Thymus (tissue), 14 donors: ENCODE measurements at places on chromosomes 4 and X.

GRCh38 chrX:48490661-48491060, 14.7 kb downstream of the FTSJ1 start:
- H3K4me3 ChIP-seq = no peak overlapping the region
- DNase-seq = no peak

DNA sequence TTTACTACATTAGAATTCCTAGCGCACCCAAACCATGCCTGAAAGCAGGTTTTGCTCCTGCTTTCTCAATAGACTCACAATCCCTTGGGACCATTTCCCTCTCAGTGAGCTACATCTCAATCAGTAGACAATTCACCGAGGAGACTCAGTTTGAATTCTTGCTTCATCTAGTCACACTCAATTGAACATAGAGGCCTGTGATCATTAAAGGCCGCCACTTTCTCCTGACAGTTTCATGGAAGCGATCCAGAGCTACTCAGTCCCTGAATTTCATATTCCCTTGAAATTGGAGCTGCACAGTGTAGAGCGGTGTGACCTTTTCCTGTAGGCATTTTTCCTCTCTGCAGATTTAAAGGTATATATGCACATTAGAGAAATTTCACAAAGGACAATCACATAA, 193.9 kb upstream of the SPOCK3 start:
- no peaks in the 10 kb centered on the region for H3K27me3 ChIP-seq
- no peaks in the 10 kb centered on the region for H3K36me3 ChIP-seq
- no peak overlapping the region for H3K27ac ChIP-seq
- H3K4me3 ChIP-seq = no peak overlapping the region
- no peak for DNase-seq

DNA sequence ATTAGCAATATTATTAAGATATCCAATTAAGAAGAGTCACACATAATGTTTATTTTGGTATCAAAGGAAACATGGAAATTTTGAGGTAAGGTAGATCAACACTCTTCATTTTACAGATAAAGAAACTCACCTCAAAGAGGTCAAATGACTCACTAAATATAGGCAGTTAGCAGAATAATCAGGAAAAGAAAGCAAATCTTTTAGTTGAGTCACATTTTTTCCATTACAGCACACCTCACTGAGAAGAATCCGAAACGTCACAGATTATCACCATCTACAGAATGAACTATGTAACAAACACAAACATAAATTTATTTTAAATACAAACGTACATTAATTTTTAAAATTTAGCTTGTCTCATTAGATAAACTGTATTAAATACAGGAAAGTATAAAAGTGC, 70.1 kb downstream of the TMEM47 start:
- H3K4me3 ChIP-seq = no peak overlapping the region
- no peaks in the 10 kb centered on the region for H3K36me3 ChIP-seq
- no peak for DNase-seq
- H3K27me3 ChIP-seq = no peaks in the 10 kb centered on the region
- H3K4me1 ChIP-seq = no peaks in the 10 kb centered on the region

DNA sequence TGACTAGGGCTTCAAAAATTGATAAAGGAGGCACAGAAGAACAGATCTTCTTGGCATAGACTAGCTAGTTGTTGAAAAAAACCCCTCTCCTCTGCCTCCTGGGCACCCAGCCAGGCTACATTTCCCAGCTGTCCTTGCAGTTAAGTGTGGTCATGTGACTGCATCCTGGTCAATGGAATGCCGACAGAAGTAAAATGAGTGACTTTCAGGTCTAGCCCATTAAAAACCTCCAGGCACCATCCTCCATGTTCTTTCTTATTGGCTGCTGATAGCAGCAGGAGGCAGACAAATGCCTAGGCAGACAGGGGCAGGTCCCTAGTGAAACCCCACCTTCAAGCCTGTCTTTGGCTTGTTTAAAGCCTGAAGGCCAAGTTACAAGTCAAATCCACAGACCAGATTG, 35.3 kb downstream of the ATXN3L start:
- no peak for DNase-seq
- no peaks in the 10 kb centered on the region for H3K4me1 ChIP-seq
- no peak overlapping the region for H3K4me3 ChIP-seq
- no peaks in the 10 kb centered on the region for H3K36me3 ChIP-seq

DNA sequence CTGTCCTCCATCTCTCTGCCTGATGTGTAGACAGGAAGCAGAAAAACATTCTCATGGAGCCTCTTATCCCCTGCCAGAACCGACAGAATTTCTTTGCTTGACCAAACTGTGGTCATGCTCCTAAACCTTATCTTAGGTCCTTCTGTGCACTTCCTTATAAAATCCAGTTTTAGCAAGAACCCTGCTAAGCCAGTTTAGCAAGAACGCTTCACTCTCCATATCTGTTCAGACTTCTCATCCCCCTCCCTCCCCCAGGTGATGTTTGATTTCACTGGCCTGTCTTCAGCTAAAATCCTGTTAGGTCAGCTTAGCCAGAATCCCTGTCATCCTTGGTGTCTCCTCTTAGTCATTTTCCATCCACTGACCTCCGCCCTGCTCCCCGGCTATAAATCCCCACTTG, 1130.9 kb upstream of the PRKX start:
- no peaks in the 10 kb centered on the region for H3K27me3 ChIP-seq
- DNase-seq = no peak
- no peaks in the 10 kb centered on the region for H3K36me3 ChIP-seq
- no peak overlapping the region for H3K4me3 ChIP-seq
- no peak overlapping the region for H3K27ac ChIP-seq
- H3K4me1 ChIP-seq = no peaks in the 10 kb centered on the region

DNA sequence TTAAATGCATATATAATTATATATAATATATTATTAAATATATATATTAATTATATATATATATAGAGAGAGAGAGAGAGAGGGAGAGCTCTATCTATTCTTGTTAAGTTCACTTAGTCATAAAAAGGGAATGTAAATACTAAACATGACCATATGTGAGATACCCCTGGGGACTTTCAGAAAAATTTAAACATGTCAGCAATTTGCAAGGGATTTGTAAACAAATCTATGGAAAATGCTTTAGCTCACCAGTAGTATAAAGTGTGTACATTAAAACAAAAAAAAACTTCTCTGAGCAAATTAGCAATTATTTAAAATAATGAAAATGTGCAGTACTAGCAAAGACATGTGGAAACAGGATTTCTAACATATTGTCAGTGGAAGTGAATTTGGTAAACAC, 1755.5 kb downstream of the PCDH19 start:
- H3K27me3 ChIP-seq = no peaks in the 10 kb centered on the region
- DNase-seq = no peak
- H3K36me3 ChIP-seq = no peaks in the 10 kb centered on the region
- no peaks in the 10 kb centered on the region for H3K4me1 ChIP-seq
- no peak overlapping the region for H3K4me3 ChIP-seq

DNA sequence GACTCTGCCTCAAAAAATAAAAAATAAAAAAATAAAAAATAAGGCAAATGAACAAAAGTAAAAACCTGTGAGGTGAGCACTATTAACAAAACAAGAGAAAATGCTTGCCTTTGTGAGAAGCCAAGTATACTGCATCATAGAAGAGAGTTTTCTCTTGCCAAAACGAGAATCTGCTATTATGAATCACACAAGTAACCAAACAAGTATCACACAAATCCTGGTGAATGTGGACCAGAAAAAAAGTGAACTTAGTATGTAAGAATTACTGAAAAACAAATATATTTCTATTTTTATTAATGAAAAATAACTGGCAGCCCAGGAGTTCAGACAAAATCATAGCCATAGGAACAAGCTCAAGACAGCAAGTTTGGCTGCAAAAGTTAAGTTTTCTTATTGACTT, 193.5 kb downstream of the PDGFC start:
- no peaks in the 10 kb centered on the region for H3K27me3 ChIP-seq
- H3K36me3 ChIP-seq = no peaks in the 10 kb centered on the region
- H3K4me1 ChIP-seq = no peaks in the 10 kb centered on the region
- H3K27ac ChIP-seq = no peak overlapping the region
- no peak for DNase-seq

DNA sequence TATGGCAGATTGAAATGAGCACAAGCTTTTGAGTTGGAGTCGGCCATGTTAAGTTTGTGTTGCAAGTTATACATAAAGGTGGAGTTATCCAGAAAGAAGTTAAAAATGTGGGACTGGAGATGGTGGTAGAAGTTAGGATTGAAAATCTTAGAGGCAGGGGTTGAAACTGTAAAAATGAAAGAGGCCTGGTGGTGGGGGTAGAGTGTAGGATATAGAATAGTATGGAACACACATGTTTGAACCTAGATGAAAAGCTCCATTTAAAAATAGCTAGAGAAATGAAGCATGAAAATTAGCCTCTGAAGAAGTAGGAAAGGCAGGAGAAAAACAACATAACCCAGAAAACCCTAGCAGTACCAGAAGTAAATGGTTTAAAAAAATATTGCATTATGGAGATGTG, 131.8 kb upstream of the ENPEP start:
- H3K27me3 ChIP-seq = no peaks in the 10 kb centered on the region
- DNase-seq = no peak
- no peaks in the 10 kb centered on the region for H3K36me3 ChIP-seq

DNA sequence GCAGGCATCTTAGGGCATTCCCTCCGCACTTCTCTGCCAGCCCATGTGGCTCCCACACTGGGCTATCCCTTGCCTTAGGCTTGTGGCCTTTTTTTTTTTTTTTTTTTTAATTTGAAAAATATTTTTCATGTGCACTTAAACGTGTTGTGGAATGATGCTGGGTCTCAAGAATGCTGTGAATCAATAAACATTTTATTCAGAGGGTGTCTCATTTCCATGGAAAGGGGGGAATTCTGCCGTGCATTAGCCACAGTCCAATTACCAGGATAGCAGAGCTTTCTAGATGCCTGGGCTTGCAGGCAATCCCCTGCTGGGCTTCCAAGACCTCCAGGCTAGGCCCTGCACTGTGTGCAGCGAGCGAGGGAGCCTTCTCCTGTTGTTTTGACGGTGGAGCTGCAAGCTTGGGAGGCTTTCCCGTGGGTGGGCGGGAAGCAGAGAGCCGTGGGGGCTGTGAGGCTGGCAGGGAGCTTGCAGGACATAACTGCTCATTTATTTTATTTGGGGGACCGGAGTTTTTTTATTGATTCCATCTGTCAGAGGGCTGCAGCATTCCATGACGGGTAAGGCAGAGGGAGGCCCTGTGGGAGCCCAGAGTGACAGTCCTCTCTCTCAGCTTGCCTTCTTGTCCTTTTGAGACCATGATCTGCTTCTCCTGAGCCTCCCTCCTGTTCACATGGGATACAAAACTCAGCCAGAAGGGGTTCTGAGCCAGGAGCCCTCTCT, 2.6 kb upstream of the CPZ start:
- no peak overlapping the region for H3K27ac ChIP-seq
- no peak overlapping the region for H3K4me3 ChIP-seq
- no peak for DNase-seq
- no peaks in the 10 kb centered on the region for H3K4me1 ChIP-seq
- no peaks in the 10 kb centered on the region for H3K36me3 ChIP-seq
- peaks cover 48% of the 10 kb centered on the region for H3K27me3 ChIP-seq

DNA sequence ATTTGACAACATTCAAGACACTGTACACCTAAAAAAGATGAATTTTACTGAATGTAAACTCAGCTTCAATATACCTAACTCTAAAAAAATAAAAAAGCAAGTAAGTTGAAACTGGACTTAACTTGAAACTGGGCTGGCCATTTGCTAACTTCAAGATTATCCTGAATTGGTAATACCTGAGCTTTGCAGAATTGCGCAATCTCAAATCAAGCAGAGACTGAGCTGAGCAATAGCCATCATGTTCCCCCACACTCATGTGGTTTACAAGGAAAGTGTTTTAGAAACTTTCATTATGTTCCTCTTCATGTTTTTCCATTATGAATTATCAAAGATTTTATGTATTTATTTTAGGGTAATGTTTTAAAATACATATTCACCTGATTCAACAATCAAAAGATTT, 38.7 kb downstream of the ANXA5 start:
- no peak for DNase-seq
- H3K27me3 ChIP-seq = no peaks in the 10 kb centered on the region
- H3K27ac ChIP-seq = no peak overlapping the region
- no peak overlapping the region for H3K4me3 ChIP-seq
- no peaks in the 10 kb centered on the region for H3K4me1 ChIP-seq

DNA sequence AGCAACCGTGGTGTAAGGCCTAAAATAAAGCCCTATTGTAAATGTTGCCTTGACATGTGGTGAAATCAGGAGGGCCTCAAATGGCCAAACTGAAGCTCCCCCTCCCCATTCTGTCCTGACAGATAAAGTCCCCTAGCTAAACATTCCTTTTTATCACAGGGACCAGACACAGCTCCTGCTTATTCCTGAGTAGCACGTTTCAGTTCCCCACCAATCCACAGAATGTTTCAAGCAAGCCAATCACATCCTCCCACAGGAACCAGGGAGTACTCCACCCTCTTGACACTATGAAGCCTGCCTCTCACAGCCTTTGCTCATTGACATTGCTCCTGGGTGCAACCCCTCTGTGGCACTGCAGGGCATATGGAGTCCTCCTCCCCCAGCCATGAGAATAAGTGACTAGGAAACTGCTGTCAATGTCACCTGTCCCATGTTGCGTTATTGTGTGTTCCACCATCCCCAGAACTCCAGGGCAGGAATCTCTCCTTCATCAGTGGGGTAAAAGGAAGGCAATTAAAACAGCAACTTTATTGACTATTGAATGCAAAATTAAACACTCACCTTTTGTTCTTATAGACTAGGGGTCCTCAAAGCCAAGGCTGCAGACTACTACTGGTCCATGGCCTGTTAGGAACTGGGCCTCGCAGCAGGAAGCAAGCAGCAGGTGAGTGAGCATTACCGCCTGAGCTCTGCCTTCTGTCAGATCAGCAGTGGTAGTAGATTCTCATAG, 128.1 kb downstream of the COL25A1 start:
- H3K4me1 ChIP-seq = no peaks in the 10 kb centered on the region
- no peak overlapping the region for H3K4me3 ChIP-seq
- H3K36me3 ChIP-seq = no peaks in the 10 kb centered on the region
- DNase-seq = no peak
- no peak overlapping the region for H3K27ac ChIP-seq

DNA sequence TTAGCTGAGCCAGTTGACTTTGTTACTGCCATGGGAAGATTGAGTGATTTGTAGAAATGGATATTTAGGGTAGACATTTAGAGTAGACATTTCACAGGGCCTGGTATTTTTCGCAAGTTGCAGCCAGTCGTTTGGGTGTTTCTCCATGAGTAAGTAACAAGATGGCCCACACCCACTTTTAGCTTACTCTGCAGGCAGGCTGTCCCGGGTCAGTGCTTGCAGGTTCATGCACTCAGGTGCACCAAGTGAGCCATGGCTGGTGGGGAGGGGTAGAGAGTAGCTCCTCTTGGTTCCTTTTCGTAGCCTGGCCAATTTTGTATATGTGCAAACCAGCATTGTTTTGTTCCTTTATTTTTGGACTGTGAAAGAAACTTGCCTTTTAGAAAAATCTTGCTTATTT, 145.6 kb downstream of the POLA1 start:
- H3K27ac ChIP-seq = no peak overlapping the region
- H3K36me3 ChIP-seq = no peaks in the 10 kb centered on the region
- H3K27me3 ChIP-seq = no peaks in the 10 kb centered on the region
- H3K4me1 ChIP-seq = no peaks in the 10 kb centered on the region

GRCh38 chr4:182111586-182111985, 131.6 kb upstream of the TENM3 start:
- H3K27ac ChIP-seq = no peak overlapping the region
- H3K27me3 ChIP-seq = no peaks in the 10 kb centered on the region
- no peak for DNase-seq
- H3K4me1 ChIP-seq = no peaks in the 10 kb centered on the region
- no peaks in the 10 kb centered on the region for H3K36me3 ChIP-seq
